ENCODE measurements at places on chromosomes 11 and 22.
A peak's percentile ranks its signal among the peaks of the same experiment; 100 is the strongest.

DNA sequence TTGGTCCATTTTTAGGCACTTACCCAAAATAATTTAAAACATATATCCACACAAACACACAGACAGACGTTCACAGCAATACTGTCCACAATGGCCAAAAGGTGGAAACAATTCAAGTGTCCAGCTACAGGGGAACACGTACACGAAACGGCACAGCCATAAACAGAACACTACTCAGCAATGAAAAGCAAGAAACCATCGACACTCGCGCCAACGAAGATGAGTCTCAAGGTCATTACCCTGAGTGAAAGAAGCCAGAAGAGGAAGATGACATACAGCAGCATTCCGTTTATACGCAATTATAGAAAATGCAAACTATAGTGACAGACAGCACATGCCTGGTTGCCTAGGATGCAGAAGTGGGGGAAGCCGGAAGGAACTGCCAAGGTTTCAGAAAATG, 13.4 kb upstream of the COMT start:
- DNase-seq = no peak

GRCh38 chr22:50586416-50586815, 3.8 kb upstream of the CHKB start:
- no peak for DNase-seq

DNA sequence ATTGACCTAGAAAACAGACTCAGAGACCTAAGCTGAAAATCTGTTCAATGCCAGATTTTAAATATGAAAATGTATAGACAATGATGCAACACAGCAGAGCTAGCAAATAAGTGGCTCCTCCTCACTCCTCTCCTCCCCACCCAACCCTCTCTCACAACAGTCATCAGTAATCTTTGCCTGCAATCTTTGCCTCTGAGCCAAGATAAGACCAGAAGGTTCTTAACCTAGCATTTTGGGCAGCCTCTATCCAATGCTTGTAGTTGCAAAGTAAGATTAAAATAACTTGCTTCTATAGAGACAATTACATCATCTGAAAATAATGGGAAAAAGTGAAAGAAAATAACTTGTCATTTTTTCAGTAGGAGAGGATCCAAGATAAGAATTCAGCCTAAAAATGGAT, 117.3 kb downstream of the PARVA start:
- DNase-seq = no peak

DNA sequence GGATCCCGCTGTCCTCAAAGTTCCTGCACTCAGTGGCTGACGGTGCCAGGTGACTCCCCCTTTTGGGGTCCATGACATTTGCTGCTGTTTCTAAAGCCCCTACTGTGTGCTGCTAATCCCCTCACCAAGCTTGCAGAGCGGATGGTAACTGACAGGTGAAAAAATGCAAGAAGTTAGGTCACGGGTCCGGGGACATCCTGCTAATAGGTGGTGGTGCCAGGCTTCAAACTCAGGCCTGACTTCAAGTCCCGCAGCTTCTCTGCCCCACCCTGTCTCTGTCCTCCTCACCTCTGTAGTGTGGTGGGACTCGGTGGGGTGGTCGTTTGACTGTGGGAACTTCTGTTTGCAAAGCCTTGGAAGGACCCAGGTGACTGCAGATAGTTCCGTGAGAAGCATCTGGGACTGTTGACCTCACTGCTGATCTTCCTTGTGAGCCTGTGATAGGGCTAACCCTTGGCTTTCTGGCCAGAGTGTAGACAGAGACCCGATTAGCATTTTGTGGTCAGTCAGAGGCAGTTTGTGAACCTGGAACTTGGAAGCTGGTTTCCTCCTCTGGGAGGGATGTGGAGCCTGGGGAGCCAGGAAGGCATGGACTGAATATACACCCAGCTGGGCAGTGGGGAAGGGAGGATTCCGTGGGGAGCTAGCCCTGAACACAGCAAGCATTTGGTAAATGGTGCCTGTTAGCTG, 115.4 kb upstream of the OR4B1 start:
- DNase-seq = no peak

- no peak for DNase-seq
These were observed 59.2 kb downstream of the TRIM44 start for GRCh38 chr11:35721651-35722282.

- peak; percentile 33 for DNase-seq
These were observed 6.2 kb upstream of the PIM3 start for GRCh38 chr22:49954354-49954753.

DNA sequence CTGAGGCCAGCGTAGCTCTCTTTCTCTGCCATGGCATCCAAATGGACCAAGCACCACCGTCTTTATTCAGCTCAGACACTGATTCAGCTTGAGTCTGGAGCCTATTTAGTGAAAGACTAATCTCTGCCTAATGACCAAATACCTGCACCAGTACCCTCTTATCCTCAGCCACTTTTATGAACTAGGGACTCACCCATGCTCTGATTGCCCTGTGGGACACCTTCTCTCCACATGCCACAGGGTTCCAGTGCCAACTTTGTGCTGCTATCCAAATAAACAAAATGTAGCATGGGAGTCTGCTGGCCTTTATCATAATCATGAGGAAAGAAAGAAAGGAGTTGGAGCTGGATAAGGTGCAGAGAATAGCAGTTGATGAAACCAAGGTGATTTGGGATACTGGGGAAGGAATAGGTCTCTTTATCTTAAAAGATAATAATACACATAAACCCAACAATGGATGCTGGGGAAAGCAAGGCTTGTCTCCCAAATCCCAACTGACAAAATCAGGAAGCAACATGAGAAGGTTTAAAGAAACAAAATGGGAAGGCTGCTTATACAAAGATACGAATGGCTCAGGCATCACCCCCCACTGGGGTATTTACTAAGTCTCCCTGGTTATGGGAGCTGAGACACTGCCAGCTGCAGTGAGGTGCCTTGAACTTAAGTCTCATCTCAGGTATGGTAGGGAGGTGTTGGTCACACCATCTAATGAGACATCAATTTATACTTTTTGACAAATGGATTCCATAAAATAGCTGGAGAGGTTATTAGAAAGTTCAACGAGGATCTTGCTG, 63.3 kb downstream of the SYT9 start:
- DNase-seq = no peak

Measured in SHP77 treated with DMSO at 0.1 percent for 48 hours (cell line).